ENCODE measurements at places on chromosomes 7 and 10.

GRCh38 chr7:68279827-68280400 lies 1283.3 kb downstream of the TYW1 start:
- no peak for DNase-seq

DNA sequence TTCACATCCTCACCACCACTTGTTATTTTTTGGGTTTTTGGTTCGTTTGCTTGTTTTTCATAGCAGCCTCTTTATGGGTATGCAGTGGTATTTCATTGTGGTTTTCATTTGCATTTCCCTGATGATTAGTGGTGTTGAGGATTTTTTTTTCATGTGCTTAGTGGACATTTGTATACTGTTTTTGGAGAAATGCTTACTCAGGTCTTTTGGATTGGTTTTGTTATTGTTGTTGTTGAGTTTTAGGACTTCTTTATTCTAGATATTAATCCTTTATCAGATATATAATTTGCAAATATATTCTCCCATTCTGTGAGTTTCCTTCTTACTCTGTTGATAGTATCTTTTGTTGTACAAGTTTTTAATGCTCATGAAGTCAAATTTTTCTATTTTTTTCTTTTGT lies 42.8 kb downstream of the GAD2 start:
- no peak for DNase-seq

- DNase-seq = no peak
Observed at GRCh38 chr10:79137826-79138225, 69.1 kb downstream of the ZMIZ1 start.

GRCh38 chr7:30363778-30364563 lies 79.6 kb downstream of the ZNRF2 start:
- DNase-seq = no peak

DNA sequence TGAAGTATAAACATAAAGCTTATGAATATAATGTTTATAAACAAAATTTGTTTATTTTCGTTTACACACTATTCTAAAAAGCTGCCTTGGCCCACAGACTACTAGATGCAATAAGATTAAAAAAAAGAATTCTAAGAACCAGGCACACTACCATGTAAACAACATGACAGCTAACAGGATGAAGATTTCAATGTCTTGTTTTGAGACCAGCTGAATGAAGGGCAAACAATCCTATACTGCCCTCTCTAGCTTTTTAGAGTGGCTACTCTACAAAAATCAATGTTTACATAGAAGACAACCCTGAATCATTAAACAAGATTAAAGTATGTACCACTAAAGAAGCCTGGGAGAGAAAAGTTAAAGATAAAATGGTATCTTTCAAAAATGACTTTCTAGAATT lies 38.6 kb downstream of the SLC25A40 start:
- no peak for DNase-seq

DNA sequence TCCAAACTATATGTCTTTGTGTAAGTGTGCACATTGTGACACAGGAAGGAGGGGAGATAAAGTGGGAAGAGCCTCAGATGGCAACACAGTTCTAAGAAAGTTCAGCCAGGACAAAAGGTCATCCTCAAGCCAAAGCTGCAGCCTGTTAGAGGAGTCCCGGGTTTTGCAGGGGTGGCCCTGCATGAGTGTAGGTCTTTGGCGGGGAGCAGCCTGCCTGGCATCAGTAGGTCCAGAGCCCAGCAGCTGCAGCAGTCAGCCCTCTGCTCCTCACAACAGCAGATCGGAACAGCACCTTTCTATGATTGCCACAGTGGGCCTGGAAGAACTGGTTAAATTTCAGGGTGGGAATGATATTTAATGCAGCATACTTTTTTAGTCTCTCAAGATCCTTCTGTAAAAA lies 13.5 kb upstream of the VDAC2 start:
- DNase-seq = no peak

GRCh38 chr7:143252006-143252405 lies 11.2 kb upstream of the GSTK1 start:
- DNase-seq = no peak

- no peak for DNase-seq
Observed at GRCh38 chr10:124626759-124627380, 117.3 kb downstream of the FAM53B start.
